NCI-H226 (cell line): ENCODE measurements at places on chromosomes 2 and 18.

DNA sequence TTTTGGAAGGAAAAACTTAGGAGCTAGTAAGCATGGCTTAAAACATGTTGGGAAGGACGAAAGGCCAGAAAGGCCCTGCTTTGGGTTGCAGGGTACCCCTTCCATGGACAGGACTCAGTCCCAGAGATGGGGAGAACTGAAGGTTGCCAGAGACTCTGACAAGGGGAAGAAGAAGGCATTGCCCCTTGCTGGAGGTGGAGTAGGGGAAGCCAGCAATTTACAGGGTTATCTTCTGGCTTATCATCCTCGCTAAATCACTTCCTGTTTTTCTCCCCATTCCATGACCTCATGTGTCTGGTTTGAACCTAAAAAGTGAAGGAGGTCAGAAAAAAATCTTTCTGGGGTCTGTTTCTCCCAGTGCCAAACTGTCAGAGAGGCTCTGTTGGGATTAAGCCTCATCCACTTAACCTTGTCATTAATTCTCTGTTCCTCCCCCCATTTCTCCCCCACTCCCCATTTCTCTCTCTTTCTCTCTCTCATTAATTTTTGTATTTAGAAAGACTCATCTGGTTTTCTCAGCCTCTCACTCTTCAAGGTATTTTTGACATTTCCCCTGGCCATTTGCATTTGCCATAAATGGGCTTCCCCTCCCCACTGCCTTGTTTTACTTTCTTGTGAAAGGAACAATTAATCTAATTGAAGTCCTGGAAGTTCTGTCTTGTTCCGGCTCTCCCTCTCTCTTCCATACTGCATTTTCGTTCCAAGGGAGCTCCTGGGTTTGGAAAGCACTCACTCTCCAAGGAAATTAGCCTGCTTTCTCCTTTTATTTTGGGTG lies 17.4 kb downstream of the NRP2 start:
- DNase-seq, result no peak

- no peak for DNase-seq
These were observed 199.9 kb downstream of the BCL2 start for GRCh38 chr18:63119647-63120046.

DNA sequence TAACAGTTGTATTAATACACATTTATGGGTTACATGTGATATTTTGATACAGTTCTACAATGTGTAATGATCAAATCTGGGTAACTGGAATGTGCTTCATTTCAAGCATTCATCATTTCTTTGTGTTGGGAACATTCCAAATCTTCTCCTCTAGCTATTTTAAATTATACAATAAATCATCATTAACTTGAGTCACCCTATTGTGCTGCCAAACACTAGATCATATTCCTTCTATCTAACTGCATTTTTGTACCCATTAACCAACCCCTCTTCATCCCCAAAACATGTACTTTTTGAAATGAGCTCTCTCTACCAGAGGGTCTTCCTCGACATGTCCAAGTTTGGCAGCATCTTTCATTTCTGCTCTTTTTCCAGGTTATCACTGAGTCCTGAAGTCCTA lies 81.1 kb upstream of the TTC39C start:
- no peak for DNase-seq

GRCh38 chr18:55314031-55314430 lies 274.0 kb downstream of the TCF4 start:
- DNase-seq, result no peak

GRCh38 chr2:134934150-134934549 lies 15.5 kb downstream of the CCNT2 start:
- no peak for DNase-seq

- DNase-seq, result no peak
These were observed 1.5 kb downstream of the OSBPL1A start for GRCh38 chr18:24396082-24396633.

DNA sequence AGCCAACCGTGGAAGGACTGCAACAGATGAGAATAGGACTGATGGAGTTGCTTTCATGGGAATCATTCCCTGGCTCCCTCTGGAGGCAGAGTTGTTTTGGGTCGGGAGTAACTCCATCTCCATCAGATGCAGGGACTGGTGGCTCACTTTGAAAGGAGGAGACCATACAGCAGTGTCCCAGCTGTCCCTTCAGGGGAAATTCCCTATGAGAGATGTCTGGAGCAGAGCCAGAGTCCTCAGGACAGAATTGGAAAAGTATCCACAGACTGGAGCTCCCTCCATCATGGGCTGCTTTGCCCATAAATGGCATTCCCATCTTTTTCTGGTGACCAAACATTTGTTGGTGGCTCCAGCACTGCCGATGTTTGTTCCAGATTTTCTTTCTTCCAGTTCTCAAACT lies 144.3 kb downstream of the NCK2 start:
- DNase-seq, result no peak

- DNase-seq, result no peak
These were observed 1.5 kb downstream of the DLX2 start for GRCh38 chr2:172100935-172101820.

GRCh38 chr2:11998626-11999378 lies 252.4 kb downstream of the LPIN1 start:
- peak; percentile 62 for DNase-seq

DNA sequence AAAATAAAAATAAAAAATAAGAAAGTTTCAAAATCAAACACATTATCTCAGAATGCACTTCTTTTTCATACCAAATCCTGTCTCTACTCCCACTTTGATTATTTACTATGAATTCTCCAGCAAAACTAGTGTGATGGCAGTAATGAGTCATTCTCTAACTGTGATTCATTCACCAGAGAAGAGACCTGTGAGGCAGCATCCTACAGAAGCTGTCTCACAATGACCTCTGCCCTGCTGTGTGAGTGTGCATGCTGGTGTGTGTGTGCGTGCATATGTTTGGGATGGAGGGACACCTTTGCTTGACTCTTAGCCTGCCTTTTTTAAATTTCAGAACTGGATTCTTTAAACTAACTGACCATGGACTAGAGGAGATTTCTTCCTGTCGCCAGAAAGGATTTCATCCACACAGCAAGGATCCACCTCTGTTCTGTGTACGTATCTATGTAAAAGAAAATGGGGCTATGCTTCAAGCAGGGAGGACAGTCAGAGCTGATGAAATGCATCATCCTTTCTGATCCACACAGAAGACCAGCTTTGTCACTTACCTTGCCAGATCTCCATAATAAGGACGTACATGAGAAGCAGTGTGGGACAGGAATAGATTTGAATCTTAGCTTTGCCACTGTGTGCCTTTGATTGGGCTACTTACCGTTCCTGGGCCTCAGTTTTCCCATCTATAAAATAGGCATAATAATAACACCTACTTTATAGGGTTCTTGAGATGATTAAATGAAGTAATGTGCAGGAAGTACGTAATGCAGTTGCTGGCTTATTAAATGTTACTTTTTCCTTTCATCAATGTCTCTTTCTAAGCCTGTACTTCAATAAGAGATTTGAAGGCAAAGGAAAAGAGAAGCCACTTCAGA lies 31.2 kb downstream of the STAMBP start:
- DNase-seq, result peak; percentile 80

- no peak for DNase-seq
These were observed at the start of gene SULT1C3 for GRCh38 chr2:108239786-108240185. Gene SULT1C3 (plus strand): TSS chr2:108239968. CDS start chr2:108247195, 7,227 bp downstream.
